ENCODE measurements at places on chromosomes 7 and 10.

GRCh38 chr7:37445790-37446189 lies 2.9 kb downstream of the ELMO1 start:
- no peak for DNase-seq

GRCh38 chr7:18894155-18894554 lies 223.3 kb downstream of the TWIST1 start:
- no peak for DNase-seq

DNA sequence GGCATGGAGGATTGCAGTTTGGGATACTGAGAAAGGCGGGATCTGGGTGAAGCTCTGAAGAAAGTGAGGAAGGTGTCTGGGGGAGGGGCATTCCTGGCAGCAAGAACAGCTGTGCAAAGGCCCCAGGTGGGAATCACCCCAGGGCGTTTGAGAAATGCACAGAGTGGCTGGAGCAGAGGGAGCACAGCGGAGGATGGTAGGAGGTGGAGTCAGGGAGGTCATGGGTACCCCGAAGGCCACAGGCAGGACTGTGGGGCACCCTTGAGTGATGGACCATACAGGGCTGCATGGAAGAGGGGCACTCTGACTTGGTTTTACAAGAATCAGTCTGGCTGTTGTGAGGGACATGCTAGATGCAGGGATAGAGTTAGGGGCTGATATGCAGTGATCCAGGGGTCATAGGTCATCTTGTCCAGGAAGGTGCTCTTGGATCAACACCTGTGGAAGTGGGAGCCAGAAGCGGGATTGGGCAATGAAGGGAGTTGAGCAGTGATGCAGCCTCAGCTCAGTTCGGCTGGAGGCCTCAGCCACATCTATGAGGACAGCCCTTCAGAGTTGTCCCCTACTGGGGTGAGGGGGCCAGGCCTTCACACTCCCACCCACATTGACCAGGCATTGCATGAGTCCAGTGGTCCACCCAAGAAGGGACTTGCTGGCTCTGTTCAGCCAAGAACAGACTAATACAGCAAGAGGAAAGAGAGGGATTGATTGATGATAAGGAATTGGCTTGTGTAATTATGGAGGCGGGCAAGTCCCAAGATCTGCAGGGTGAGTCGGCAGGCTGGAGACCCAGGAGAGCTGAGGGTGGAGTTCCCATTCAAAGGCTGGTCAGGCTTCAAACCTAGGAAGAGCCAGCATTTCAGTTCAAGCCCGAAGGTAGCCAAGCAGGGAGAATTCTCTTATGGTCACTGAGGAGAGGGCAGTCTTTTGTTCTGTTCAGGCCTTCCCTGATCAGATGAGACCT lies 48.7 kb downstream of the TSPAN15 start:
- DNase-seq: no peak

GRCh38 chr7:81195033-81195432 lies 276.2 kb upstream of the SEMA3C start:
- no peak for DNase-seq

DNA sequence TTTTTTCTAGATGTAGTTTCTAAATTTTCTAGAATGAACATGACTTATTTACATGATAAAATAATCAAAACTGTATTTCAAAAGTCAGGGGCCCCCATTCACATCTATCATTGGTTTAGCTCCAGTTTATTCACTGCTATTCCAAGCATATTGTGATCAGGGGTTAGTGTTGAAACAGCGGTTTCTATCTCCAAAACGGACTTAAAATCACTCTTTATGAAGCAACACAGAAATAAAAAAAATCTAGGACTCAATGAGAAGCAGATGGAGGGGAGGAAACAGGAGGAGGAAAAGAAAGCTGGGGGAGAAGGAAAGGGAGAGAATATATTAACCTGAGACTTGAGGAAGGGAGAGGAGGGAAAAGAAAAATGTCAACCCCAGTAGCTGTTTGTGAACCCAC lies 14.8 kb upstream of the CH25H start:
- DNase-seq: no peak

DNA sequence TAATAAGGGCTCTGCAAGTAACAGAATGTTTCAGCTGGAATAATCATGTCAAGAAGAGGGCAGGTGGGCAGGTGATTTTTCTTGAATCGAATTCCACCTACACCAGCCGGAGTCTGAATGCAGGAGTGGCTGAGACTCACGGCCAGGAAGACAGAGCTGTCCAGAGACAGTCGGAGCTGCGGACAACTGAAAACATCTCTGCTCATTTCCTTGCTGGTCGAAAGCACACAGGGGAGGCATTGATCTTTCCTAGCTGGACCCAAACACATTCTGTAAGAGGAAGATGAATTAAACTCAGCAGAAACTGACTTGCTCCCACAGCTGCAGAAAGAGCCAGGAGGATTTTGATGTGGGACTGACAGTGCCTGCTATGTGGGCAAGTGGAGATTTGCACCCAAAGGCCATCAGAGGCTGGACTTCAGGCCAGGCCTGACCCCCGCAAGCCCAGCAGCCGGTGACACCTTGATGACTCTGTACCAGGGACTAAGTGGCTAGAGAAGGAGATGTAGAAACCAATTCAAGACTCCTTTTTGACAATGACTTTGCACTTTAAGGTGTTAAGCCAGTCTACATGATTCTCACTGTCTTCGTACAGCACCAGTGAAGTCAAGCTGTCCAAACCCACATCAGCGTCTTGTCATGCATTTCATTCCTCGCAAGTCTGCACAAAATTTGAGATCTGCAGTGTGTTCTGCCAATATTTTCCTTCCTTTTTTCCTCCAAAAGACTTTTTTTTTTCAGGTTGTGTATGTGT lies 169.4 kb downstream of the TEX36 start:
- DNase-seq: no peak

DNA sequence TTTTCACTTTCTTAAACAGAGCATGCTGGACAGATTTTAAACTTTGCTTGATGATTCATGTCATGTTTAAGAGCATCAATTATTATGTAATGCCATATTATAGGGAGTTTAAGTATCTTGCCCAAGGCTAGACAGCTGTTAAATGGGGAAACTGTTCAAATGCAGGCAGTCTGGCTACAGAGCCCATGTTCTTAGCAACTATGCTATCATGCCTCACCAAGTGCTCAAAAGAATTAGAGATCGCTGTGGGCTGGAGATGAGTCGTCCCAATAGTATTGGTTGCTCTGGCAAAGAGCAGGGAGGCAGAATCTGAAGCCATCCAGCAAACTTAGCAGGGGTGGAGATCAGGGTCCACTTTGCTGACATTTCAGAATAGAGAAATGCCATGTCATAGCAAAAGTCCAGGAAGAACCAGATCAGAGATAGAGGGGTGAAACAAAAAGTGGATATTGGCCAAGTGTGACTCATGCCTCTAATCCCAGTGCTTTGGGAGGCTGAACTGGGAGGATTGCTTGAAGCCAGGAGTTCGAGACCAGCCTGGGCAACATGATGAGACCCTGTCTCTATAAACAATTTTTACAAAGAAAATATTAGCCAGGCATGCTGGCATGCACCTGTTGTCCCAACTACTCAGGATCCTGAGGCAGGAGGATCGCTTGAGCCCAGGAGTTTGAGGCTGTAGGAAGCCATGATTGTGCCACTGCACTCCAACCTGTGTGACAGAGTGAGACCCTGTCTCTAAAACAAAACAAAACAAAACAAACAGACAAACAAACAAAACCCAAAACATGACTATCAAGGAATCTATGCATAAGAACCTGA lies 57.8 kb downstream of the BAMBI start:
- DNase-seq: no peak

- no peak for DNase-seq
Measured at GRCh38 chr10:58262766-58263165, 4.9 kb downstream of the IPMK start.

DNA sequence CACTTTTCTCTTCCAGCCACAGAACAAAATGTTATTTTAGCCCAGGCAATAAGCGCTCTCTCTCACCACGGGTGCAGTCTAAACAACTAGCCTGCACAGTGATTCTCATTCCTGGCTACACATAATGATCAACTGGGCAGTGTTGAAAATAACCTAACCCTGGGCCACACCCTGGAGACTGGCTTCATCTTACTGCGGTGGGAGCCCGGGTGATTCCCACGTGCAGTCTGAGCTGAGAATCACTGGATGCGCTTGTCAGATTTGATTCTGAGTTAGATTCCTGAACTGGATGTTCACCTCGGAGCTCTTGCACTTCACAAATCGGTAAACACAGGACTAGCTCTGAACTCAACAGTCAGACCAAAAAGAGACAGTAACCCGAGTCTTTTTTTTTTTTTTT lies 14.9 kb downstream of the ZC3HAV1 start:
- no peak for DNase-seq
